IPS DF 6.9 (cell line): ENCODE measurements at places on chromosomes 5 and 9.

DNA sequence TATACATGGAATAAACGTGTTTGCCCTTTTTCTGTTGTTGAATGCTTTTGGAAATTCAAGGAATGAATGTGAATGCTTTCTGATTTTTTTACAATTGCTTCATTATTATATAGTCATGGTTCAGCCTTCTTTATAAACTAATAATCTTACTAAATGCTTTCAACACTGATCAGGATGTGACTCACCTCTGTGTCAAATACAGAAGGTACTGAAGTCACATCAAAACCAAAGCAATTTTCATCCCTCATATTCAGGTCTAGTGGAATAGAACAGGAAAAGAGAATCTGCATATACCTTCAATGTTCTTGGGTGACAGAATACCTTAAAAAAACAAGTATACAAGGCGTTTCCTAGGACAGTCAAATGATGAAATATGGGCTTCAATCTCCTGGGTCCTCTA lies 170.7 kb downstream of the PDE4D start:
- no peak for DNase-seq

GRCh38 chr9:128109050-128109709 lies 18.3 kb downstream of the PTGES2 start:
- DNase-seq = no peak

- no peak for DNase-seq
These were observed 790.1 kb downstream of the EFNA5 start for GRCh38 chr5:106880656-106881055.

DNA sequence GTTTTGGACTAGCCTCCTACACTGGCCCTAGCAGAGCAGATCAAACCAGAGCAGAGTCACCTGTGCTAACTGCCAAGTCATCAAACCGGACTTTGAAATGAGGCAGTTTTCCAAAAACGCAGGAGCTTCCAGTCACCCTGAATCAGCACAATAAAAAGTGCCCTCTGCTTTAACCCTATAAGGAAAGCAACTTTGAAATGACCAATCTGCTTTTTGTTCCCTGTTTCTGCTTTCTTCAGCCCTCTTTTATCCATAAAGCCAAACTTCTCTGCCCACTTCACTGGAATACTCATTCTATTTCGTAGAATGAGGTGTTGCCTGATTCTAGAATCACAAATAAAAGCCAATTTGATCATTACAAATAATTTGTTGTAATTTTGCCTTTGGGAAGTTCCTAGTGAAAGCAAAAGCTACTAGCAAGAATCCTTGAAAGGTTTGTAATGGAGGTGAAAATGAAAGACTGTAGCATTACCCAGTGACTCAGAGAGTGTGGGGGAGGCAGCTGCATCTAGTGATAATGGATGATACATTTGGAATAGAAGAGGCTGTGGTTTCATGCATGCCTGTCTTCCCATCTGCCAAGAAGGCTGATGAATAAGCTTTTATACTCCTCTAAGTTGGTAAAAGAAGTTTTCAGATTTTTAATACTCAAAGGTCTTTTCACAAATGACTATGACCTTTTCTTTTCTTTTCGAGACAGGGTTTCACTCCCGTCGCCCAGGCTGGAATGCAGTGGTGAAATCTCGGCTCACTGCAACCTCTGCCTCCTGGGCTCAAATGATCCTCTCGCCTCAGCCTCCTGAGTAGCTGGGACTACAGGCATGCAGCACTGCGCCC lies 14.9 kb downstream of the SPAAR start:
- DNase-seq = no peak

- no peak for DNase-seq
These were observed 13.1 kb downstream of the LRRC26 start for GRCh38 chr9:137156567-137157375.

GRCh38 chr9:122226758-122227574 lies 1.8 kb downstream of the LHX6 start:
- DNase-seq = no peak

- DNase-seq = no peak
These were observed 71.3 kb downstream of the LIX1 start for GRCh38 chr5:97071101-97071500.

DNA sequence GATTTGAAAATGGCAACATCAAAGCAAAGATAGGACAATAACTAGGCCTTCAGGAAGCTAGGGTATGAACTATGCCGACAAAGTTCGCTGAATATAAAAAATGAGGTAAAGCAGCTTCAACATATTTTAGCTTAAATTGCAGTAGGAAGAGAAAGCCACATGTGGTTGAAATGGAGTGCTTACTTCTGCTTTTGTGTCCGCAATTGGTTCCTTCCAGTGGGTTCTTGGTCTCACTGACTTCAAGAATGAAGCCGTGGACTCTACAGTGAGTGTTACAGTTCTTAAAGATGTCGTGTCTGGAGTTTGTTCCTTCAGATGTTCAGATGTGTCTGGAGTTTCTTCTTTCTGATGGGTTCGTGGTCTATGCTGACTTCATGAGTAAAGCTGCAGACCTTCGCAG lies 95.2 kb downstream of the APTX start:
- DNase-seq = no peak

- DNase-seq = no peak
These were observed 100.5 kb upstream of the FGF10 start for GRCh38 chr5:44489759-44490158.

- DNase-seq = no peak
These were observed 16.8 kb downstream of the NR3C1 start for GRCh38 chr5:143386725-143387124.

DNA sequence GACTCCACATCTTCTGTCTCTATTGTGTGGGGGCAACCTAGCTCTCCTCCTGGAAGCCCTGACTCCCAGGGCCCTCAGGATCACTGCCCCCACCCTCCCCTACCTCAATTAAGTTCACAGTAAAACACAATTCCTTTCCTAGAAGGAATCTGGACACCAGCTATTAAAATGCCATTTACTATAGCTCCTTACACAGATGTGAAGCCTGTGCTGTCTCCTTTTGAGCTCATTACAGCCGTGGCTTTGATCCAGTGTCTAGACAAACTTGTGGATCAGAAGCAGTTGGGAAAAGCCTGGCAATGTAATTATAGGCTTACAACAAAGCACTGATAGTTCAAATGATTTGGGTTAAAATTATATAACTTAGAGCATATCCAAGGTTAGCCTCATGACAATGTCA lies 107.0 kb upstream of the SMIM23 start:
- DNase-seq = no peak

DNA sequence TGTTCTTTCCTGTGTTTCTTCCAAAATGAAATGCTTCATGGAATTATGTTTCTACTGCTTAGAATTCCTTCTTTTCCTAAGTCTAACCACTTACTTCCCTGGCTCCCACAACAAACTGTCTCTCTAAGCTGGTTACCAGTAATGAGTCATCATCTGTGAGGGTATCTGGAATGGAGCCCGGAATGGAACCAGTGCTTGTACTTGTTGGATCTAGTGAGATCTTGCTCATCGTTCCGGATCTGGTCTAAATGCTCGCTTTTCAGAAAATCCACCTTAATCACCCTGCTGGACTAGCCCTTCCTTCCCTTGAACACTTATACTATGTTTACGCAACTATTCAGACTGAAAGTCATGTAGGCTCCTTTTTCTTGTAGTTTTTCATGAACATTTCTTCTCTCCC lies 184.8 kb downstream of the PBX3 start:
- DNase-seq = no peak

DNA sequence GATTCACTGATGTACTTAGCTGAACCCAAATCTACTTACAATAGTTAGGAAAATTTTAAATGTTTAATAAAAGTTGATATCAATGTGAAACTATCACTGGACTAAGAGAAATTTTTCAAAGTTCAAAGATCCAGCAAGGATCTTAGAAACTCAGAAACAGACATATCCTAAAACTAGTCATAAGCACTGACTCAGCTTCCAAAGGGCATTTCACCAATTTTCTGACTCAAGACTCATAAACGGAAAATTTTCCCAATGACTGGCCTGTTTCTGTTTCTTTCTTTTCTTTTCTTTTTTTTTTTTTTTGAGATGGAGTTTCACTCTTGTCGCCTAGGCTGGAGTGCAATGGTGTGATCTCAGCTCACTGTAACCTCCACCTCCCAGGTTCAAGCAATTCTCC lies 66.6 kb downstream of the CDC14B start:
- DNase-seq = no peak

DNA sequence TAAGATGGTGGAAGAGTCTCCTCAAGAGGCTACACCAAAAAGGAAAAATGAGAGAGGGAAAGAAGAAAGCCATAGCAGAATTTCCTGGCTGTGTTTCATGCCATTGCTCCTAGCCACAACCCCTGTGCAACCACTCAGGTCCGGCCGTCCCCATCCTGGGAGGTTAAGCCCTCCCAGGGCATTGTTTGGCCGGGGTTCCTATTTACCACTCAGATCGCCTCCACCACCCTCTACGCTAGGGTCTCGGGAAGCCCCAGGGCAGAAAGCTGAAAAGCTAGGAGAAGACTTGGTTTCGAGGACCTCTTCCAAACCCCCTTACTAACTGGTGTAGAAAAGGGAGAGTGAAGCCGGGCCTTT lies 715 bp downstream of the RC3H2 start:
- no peak for DNase-seq

DNA sequence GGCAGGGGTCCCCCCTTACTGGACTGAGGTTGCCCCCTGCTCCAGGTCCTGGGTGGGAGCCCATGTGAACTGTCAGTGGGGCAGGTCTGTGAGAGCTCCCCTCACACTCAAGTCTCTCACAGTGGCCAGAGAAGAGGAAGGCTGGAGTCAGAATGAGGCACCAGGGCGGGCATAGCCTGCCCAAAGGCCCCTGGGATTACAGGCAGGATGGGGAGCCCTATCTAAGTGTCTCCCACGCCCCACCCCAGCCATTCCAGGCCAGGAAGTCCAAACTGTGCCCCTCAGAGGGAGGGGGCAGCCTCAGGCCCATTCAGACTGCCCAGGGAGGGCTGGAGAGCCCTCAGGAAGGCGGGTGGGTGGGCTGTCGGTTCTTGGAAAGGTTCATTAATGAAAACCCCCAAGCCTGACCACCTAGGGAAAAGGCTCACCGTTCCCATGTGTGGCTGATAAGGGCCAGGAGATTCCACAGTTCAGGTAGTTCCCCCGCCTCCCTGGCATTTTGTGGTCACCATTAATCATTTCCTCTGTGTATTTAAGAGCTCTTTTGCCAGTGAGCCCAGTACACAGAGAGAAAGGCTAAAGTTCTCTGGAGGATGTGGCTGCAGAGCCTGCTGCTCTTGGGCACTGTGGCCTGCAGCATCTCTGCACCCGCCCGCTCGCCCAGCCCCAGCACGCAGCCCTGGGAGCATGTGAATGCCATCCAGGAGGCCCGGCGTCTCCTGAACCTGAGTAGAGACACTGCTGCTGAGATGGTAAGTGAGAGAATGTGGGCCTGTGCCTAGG lies at the start of gene CSF2:
CSF2 (plus strand) TSS at position 559 of the 783 bp plus-strand sequence; CDS start at position 594, 35 bp downstream.
- no peak for DNase-seq

GRCh38 chr9:134887686-134888602 lies 7.3 kb downstream of the FCN2 start:
- no peak for DNase-seq

DNA sequence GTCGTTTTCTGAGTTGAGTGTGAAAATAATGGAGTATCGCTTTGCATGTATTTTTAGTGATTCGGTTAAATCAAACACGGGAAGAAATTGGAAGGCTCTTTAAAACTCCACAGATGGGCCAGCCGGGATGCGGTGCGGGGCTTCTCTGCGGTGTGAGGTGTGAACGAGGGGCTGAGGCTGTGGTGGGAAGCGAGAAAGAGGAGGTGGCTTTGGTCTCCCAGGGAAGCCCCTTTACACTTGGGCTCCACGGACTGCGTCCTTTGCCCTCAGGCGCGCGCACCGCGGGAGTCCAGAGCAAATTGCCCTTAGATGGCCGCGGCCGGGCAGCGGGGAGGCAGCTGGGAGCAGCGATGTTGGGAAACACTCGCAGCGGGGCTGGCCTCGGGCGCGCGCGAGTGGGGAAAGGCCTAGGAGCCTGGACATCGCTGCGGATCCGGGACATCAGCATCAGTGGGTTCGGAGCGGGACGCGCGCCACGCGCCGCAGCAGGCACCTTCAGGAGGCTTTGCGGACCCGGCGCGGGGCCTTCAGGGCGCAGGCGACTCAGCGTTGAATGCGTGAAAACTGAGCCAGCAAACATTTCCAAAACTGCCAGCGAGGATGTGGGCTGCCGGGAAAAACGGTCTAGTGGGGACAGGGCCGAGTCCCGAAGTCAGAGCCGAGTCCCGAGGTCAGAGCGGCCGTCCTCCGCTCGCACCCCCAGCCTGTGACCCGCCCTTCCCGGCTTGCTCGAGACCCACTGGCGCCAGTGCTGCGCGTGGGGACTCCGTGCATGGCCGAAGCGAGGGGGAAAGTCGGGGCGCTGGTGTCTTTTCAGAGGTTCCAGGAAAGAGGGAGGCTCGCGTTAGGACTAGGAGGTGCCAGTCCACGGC lies 6.5 kb downstream of the IRX1 start:
- no peak for DNase-seq

DNA sequence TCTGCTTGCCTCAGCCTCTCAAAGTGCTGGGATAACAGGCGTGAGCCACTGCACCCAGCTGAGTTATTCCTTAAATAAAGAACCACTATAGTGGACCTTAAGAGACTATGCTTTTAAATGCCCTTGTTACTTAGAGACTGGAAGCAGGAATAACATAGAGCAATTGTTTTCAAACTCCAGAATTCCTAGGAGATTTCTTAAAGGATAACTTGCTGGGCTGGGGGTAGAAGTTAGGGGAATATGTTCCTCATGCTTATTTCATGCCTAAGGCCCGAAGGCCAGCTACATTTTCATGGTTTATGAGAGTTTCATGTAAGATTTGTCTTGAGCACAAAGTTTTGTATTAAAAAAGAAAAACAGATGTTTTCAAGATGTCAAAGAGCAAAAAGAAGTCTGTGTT lies 48.2 kb downstream of the CSNK1A1 start:
- no peak for DNase-seq

DNA sequence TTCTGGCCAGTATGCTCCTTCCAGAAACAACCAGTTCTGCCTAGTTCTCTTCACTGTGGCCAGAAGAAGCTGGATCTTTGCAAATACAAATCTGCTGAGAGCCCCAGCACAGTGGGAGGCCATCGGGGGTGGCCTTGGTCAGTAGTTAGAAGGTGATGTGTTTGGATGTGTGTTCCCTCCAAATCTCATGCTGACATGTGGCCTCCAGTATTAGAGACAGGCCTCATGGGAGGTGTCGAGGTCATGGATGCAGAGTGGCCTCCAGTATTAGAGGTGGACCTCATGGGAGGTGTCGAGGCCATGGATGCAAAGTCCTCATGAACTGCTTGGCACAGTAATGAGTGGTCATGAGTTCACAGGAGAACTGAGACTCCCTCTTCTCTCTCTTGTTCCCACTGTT lies 7.6 kb upstream of the IRX2 start:
- DNase-seq = no peak

DNA sequence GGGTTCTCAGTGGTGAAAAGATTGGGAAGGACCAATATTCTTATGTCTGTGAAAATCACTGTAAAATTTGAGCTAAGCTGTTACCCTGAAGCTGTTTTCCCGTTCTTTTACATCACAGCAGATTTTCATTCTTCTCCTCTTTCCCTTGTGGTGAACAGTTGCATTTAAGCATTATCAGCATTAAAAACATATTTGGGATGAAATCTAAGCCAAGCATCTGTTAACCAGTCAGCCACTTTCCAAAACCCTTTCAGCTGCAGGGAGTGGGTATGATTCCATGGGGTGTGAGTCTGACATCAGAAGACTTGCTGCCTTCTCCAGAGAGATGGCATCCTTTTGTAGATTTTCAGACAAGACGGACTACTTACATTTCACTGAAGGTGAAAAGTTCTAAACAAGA lies 97.2 kb downstream of the TRIO start:
- DNase-seq = no peak
